ENCODE measurements at places on chromosomes 2 and 18.
A peak's percentile ranks its signal among the peaks of the same experiment; 100 is the strongest.

GRCh38 chr2:130286983-130287655 is 55.6 kb upstream of the IMP4 start:
- DNase-seq = no peak

- DNase-seq = no peak
Observed at GRCh38 chr2:103529798-103530502, 768.1 kb downstream of the TMEM182 start.

GRCh38 chr2:196480653-196481323 is 158.7 kb upstream of the CCDC150 start:
- no peak for DNase-seq

DNA sequence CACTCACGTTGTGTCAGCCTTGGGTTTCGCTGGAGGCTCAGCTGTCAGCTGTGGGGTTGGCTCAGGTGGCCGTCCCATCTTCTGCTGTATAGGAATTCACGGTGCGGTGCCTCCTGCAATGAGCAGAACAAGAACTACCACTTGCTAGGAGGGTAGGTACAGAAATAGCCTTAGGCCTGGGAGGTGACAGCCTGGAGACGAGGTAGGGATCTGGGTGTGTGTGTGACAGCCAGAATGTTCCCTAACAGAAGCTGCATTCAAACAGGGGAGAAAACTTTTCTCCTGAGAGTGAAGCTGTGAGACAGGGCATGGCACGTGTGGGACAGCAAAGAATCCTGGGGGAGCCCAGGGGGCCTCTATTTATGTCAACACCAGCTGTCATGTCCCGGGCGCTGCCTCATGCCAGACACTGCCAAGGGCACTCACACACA is 8.4 kb upstream of the MAL start:
- no peak for DNase-seq

DNA sequence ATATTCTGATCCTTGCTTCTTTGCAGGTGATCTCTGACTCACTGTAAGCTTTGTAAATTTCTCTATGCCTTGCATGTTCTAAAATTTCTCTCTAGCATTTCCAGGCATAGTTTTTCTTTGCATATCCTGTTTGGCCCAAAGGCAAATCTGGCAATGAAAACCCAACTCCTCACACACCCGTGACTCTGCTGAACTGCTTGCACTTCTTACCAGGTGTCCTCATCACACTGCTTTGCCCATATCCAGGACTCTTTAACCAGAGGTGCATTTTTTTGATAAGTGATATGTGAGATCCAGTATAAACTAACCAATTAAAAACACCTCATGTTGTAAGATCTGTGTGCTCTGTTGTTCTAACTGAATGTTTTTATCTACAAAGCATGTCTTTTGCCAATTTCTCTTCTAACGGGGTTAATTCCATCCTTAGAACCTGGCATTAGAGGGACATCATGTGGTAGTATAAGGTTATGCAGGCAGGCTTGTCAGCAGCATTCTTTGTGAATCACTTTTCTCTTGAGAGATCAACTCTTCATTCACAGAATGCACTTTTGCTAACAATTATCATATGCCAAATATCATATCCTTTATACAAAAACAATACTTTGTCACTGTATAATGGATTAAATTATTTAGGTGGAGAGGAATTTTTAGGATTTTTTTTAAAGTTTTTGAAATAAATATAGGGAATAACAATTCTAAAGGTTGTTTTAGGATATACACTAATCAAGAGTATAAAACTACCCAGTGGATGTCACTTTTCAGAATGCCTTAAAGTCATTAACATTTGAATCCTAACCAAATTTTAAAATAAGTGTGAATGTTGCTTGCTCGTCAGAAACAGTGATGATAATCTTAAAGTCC is 20.8 kb upstream of the TMX3 start:
- DNase-seq = no peak

- no peak for DNase-seq
Observed at GRCh38 chr2:96867756-96868554, 1.9 kb downstream of the SEMA4C start.

DNA sequence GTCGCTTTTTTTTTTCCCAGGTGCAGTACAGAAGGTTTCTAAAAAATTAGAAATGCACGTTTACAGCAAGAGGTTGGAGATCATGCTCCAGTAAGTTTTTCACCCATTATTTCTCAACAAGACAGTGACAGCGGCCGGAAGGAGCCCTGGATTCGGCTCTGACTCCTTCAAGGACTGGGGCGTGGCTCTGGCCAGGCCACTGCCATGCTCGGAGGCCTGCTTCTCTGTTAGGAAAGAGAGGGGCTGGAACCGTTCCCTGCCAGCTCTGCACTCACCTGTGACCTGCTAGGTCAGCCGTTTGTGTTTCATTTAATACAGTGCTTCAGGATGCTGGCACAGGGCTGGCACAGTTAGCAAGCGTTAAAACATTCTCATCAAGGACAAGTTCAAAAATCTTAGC is 6.7 kb upstream of the IAH1 start:
- DNase-seq = no peak

DNA sequence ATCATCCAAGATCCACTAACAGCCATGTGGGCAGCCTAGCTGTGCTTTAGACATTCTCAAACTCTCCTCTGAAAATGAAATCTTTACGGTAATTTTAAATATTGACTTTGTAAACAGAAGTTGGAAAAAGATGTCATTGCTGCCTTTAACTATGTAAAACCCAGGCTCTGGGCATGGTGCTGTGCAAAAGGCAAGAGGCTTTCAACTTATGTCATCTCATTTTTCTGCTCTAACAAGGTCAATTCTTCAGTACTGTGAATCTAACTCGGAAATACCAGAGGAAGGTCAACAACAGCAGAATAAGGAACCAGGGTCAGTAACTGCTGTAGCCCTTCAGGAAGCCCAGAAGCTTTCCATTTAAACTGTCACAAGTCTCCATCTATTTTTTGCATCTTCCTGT is 37.0 kb upstream of the MPP4 start:
- DNase-seq = peak; percentile 56

GRCh38 chr2:13000664-13001363 is 284.1 kb downstream of the TRIB2 start:
- peak; percentile 63 for DNase-seq

- DNase-seq = no peak
Observed at GRCh38 chr2:119049968-119050704, 108.1 kb downstream of the MARCO start.

DNA sequence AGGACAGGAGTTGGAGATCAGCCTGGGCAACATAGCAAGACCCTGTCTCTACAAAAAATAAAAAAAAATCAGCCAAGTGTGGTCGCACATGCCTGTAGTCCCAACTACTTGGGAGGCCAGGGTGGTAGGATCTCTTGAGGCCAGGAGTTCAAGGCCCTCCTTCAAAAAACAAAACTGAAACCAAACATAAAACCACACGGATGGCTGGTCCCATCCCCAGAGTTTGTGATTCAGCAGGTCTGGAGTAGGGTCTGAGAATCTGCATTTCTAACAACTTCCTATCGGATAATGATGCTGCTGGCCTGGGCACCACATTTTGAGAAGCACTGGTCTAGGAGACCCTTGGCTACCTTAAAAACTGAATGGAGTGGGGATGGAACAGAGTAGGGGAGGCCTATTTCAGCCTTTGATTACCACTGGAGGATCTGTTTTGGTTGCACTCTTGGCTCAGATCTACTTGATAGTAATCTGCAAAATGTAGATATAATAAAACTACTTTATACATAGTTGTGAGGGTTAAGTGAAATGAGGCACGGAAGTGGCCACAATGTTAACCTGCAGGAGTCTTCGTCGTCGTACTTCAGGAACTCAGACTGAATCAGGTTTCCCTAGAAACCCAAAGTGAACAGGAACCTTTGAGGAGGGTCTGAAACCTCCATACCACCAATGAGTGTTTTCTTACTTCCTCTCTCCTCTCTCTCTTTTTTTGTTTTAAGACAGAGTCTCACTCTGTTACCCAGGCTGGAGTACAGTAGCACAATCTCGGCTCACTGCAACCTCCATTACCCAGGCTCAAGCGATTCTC is 25.5 kb upstream of the NFE2L2 start:
- no peak for DNase-seq

- no peak for DNase-seq
Observed at GRCh38 chr18:11728249-11728648, 39.2 kb downstream of the GNAL start.

DNA sequence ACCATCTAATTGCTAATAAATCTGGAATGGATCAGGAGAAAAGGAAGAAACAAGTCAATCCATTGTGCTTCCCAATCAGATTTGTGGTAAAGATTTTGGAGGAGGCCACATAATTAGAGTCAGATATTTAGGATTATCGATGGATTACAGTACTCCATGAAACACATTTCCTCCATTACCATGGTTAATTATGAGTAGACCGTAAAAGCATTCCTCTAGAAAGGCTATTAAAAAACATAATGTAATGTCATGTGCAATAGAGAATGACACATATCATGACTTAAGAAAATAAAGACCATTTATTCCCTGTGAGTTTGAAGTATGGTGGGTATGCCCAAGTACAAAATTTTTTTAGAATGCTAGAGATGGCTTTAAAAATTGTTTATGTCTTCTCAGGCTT is 96.1 kb downstream of the ITGA4 start:
- no peak for DNase-seq

All from pulmonary artery endothelial cell (primary cell).